ENCODE measurements at places on chromosomes 6 and 20. TPM values are rescaled to one million over a fixed set of nuclear protein-coding genes. Genes with fewer than 3 reads are reported as not detected.

DNA sequence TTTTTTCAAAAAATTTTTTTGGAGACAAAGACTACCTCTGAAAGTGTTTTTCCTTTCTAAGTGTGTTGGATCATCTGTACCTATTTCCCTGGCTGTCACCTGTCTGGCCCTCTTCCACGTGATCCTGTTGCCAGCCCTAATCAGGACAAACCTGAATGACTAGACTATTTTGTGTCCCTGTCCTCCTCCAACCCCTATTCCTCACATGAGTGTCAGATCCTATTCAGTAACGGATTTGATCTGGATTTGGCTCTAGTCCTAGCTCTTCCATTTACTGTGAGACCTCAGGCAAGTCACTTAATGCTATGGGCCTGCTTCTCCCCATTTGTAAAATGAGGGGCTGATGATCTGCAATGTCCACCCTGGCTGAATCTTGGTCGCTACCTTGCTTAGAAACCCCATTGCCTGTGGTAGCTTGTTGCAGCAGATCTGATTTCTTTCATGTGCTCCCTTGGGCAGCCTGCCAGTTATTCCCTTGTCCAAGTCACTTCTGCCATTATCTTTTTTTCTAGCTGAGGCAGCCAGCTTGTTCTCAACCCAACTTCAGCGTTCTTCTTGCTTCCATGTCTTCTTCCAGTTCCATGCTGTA, 4.8 kb downstream of the PHF20 start:
- DNase-seq, result peak; percentile 80

DNA sequence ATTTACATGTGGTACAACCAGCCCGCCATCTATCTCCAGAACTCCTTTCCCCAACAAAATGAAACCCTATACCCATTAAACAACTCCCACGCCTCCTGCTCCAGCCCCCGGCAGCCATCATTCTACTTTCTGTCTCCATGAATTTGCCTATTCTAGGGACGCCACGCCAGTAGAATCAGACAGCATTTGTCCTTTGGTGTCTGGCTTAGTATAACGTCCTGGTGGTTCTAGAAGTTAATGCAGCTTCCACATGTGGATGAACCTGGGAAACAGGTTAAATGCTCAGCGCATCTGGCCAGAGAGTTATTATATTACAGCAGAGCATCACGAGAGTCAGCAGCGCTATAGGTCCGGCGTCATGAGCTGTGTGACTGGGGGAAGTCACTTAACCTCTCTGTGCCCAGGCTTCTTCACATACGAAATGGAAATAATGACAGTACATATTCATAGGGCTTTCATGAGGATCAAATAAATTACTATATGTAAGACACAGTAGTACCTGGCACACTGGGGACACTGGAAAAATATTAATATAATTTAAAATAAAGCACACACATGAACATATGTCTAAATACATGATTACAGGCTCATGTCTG, 178.7 kb upstream of the TAB2 start:
- DNase-seq, result no peak

- DNase-seq, result no peak
Observed at GRCh38 chr6:137086031-137086430, 41.3 kb upstream of the IL20RA start.

DNA sequence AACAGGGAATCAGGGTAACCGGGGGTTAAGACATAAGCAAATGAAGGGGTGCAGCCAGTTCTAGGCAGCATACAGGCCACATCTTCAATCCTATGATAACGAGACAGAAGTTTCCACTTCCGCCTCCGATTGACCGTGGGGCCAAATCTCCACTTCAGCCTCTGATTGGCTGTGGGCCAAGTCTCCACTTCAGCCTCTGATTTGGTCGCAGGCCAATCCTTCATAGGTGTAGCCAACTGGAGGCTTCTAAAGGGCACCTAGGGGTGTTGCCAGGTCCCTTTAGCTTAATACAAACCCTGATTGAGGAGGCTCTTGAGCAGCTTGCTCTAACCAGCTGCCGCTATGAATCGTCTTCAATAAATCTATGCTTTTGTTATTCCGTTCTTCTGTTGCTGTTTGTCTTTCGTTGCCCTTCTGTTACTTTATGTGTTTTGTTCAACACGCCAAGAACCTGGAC, 2.1 kb upstream of the ERGIC3 start:
- no peak for DNase-seq

GRCh38 chr6:46090115-46091079, 39.4 kb upstream of the ENPP4 start:
- DNase-seq, result peak; percentile 57

GRCh38 chr6:110859335-110859792, 15.2 kb upstream of the AMD1 start:
- DNase-seq, result no peak

- no peak for DNase-seq
Observed at GRCh38 chr6:55277646-55278045, 49.6 kb upstream of the GFRAL start.

GRCh38 chr6:23027281-23027680, 457.9 kb downstream of the HDGFL1 start:
- DNase-seq, result no peak

DNA sequence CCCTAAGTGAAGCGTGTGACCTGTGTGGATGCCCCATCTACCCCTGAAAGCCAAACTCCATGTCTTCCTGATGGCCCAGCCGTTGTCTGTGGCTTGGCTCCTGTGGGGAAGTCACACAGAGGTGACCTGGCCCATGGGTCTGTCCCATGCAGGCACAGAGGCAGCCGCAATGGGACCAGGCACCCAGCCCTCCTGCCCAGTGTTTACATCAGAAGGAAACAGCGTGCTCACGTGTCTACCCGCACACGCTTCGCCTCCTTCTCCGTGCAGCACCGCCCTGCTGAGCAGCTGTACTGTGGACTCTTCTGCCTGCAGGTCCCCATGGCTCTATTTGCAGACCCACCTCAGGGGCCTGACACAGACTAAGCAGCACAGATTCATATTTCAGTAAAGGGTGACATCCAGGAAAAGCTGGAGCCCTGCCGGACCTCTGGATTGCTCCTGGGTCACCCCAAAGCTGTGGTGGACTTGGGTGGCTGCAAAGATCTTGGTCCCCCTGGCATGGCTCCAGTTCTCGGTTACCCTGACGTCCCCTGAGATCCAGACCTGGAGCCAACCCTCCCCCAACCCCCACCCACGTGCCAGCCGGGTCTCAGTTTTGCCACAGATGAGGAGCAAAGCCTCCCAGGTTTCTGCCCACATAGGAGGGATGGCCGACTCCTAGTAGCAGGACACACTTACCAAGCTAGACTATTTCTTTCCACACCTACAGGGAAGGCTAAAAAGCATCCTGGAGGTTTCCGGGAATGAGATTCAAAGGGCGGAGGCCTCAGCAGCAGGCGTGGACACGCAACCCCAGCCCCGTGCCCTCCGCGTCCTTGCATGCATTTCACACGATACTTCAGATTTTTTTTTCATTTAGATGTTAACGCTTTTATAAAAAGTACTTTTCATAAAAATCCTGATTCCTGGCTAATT, 120.3 kb downstream of the CDH4 start:
- no peak for DNase-seq

- DNase-seq, result no peak
Observed at GRCh38 chr6:148351309-148351708, 8.7 kb downstream of the SASH1 start.

DNA sequence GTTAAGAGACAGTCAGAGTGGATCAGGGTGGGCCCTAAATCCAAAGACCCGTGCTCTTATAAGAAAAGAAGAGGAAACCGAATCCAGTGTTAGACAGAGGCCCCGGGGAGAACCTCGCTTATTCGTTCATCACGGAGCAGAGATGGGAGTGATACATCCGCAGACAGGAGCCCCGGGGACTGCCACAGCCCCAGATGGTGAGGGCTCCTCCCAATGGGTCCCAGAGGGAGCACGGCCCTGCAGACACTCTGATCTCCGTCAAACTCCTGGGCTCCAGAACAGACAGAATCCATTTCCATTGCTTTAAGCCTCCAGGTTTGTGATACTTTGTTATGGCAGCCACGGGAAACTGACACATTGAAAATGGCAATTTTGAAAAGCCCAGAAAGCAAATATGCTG, 47.0 kb downstream of the CDH4 start:
- no peak for DNase-seq

The SLC17A9 gene
- total RNA-seq, result not detected

The HLA-DPB1 gene
- total RNA-seq, result 0.19 TPM

The GTF3C6 gene
- 114 TPM for total RNA-seq

The MYL9 gene
- 190 TPM for total RNA-seq

The LAMP5 gene
- 0.99 TPM for total RNA-seq

The TTK gene
- total RNA-seq, result 0.40 TPM

The SLC22A23 gene
- 4.0 TPM for total RNA-seq

The SLC2A10 gene
- 25.9 TPM for total RNA-seq

Data from myocyte (in vitro differentiated cells).